Cardiac atrium fibroblast (primary cell): ENCODE measurements at places on chromosomes 2 and 18. TPM values are rescaled to one million over a fixed set of nuclear protein-coding genes. Genes with fewer than 3 reads are reported as not detected.

The CIDEA gene
- not detected in 2 replicates for total RNA-seq

The TMEM178A gene
- 5.7 TPM in 1 of 2 replicates, not detected in the other for total RNA-seq

The MAB21L4 gene
- total RNA-seq, result not detected in 2 replicates

The RESP18 gene
- not detected in 2 replicates for total RNA-seq
